ENCODE measurements at places on chromosomes 2 and 18.
A peak's percentile ranks its signal among the peaks of the same experiment; 100 is the strongest.

DNA sequence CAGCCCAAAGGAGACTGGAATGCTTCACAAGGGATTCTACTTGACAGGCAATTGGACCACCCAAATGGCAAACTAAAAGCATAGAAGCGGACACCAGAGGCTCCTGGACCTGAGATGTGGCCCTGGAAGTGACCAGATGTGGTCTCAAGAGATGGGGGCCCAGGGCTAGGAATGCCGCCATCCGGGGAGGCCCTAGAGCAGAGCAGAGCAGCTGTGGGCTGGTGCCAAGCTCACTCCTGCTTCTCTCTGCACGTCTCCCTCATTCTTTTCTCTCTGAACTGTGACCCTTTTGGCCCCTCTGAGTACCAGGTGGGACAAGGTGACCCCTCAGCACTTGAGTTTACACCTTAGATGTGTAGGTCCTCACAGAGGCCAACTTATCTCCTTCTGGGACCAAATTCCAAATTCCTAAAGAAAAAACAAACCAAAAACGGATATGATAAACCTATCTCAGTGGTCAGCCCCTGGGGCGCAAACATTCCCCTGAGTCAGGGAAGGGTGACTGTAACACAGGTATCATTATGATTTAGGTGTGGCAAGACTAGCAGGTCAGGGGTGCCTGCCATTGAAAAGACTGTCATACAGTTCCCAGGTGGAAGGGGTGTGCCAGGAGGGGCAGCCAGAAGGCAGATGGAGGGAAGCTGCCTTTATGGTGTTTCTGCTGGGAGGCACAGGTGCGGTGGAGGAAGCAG, 6.5 kb upstream of the IL1R2 start:
- DNase-seq, result no peak

- DNase-seq, result no peak
These were observed 68.4 kb upstream of the BCL11A start for GRCh38 chr2:60621688-60622429.

DNA sequence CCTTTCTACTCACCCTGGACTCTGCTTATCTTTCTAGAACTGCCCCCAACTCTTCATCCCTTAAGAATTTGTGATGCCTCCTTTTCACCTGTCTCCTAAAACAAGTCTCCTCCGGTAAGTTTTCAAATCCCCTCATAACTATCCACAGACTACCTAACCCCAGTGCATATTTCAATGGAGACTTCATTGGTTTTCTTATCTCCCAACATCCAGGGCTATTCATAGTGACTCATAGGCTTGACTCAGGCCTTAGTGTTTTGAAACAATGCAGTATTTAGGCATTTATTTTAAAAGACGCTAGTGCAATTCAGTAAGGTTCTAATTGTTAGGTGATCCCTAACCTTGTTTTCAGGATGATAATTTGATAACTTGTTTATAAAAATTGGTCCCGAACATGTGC, 399.2 kb downstream of the CPS1 start:
- DNase-seq, result no peak

DNA sequence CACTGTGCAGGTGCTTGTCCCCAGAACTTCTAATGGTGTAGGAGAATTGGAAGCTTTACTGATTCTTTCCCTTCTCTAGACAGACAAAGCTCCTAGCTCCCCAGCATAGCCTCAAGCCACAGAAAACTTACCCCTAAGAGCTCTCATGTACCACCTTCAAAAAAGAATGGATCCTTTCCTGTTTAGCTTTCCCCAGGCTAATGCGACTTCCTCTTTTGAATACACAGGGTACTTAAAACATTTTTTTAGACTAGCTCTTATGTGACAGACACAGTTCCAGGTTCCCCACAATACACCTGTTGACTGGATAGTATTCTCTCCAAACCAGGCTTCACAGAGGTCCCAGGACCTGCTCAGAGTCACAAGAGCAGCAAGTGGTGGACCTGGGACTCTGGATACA, 8.3 kb downstream of the CTAGE1 start:
- no peak for DNase-seq

DNA sequence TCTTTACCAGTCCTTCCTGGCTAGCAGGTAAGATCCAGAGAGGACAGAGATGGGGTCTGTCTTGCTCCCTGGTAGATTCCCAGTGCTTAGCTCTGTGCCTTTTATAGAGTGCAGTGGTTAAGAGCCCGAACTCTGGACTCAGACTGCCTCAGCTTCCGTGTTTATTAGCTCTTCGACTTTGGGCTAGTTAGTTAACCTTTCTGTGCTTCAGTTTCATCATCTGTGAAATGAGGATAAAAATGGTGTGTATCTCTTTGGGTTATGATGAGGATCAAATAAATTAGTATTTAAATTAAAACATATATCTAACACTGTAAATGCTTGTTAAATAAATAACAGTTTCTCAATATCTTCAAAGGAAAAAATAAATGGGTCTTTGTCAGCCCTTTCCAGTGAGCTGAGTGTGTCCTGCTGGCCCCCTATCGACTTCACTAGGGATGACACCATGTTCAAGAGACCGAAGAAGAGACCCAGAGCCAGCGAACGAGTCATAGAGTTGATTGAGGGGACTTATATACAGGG, 38.2 kb downstream of the CERS6 start:
- DNase-seq, result no peak

- no peak for DNase-seq
These were observed 206.8 kb upstream of the ERBB4 start for GRCh38 chr2:212745359-212745758.

DNA sequence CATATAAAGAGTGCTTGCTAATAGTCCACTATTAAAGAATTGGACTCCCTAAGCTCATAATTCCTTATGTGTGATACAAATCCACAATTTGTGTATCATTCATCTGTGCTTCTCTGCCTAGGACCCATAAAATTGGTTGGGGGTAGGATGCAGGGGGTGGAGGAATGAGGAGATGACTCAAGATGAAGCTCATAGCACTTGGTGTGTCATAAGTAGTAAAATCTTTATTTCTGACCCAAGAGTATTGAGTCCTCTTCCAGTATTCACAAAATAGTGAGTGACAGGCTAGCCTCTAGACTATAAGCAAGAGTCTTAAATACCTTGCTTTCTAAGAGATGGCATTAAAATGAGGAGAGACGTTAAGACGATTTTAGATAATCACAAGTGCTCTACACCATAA, 390.9 kb upstream of the CDH19 start:
- no peak for DNase-seq

- DNase-seq, result peak; percentile 15
These were observed 261.1 kb upstream of the RASGRP3 start for GRCh38 chr2:33215299-33215698.

DNA sequence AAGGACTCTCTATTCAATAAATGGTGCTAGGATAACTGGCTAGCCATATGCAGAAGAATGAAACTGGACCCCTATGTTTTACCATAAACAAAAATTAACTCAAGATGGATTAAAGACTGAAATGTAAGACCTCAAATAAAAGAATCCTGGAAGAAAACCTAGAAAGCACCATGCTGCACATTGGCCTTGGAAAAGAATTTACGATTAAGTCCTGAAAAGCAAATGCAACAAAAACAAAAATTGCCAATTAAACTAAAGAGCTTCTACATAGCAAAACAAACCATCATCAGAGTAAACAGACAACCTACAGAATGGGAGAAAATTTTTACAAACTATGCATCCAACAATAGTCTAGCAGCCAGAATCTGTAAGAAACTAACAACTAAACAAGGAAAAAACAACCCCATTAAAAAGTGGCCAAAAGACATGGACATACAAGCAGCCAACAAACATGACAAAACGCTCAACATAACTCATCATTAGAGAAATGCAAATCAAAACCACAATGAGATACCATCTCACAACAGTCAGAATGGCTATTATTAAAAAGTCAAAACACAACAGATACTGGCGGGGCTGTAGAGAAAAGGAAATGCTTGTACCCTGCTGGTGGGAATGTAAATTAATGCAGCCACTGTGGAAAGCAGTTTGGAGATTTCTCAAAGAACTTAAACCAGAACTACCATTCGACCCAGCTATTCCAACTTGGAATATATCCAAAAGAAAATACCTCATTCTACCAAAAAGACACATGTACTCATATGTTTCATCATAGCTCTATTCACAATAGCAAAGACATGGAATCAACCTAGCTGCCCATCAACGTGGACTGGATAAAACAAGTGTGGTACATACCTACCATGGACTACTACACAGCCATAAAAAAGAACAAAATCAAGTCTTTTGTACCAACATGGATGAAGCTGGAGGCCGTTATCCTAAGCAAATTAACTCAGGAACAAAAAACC, 30.6 kb downstream of the SEPTIN10 start:
- no peak for DNase-seq

DNA sequence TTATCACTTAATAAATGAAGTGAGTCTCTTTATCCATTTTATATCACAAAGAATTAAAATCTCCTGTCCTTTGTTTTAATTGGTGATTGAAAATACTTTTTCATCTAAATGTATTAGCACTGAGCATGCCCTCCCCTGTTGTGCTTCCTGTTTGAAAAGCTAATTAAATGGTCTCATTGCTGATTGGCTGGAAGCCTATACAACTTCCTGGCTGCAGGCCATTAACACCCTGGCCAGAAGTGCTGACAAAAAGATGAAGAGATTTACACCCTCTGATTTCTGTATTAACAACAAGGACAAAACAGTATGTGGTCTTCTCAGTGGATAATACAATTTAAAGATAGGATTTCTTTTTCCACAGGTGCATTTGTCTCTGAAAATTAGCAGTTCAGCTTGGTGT, 548.0 kb downstream of the DCC start:
- no peak for DNase-seq

GRCh38 chr2:170123593-170123992, 54.4 kb upstream of the MYO3B start:
- DNase-seq, result no peak

DNA sequence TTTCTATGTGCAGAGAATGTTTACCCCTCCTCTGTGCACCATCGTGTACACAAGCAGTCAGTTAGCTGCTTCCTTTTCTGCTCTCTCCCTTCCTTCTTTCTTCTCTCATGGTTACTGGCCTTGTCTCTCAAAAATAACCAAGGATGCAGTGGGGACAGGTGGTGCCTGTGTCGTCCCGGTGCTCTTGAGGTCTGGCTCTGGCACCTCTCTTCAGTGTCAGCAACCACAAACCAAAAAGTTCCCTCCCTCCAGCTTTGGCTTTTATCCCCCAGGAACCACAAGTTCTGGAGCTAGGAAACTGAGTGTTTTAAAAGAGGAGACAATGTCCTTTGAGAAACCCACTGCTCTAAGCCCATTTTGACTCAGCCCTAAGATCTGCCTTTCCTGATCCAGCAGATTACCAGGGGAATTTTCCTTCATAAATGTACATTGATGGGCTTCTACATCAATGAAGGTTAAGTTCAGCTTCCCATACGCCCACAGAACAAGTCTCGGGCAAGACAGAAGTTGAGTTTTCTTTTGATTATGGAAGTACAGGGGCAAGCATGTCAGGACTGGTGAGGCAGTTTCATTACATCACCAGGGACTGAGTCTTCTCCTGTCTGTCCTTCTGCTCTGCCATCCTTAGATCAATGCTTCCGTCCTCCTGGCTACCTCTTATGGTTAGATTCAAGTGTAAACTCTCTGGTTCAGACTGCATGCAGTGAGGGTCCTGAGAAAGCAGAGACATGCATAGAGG, 232.2 kb downstream of the SETBP1 start:
- no peak for DNase-seq

DNA sequence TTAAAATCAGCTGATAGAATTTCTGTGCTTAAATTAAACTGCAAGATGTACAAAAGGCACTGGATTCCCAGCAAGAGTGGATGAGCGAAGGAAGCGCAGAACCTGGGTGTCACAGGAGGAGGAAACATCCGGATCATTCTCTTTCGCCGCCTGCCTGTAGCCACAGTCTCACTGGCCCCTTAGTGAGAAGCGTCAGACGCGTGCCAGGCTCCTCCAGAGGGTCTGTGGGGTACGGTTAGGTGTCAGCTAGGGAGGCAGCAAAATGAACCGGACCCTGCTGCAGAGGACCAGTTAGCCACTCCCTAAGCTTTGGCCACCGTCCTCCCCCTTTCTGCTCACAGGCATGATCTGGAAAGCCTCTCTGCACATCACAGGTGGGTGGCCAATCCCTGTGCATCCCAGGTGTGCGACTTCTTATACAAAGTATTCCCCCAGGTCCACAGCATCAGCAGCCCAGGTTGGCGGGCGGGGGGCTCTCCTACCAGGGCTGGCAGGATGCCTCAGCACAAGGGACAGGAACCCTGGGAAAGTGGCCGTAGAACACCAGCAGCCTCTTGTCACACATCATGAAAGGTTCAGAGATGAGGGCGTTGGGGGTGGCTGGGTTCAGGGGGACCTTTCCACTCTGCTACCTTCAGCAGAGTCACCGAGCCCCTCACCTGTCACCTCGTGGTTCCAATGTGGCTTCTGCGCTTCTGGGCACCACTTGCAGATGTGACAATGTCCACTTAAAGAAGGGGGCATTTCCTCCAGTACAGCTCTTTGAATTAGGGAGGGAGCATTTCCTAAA, 61.1 kb upstream of the SLC66A3 start:
- no peak for DNase-seq

GRCh38 chr18:14914121-14914520, 166.1 kb downstream of the ANKRD30B start:
- DNase-seq, result no peak

- DNase-seq, result no peak
These were observed 5.9 kb upstream of the POLE4 start for GRCh38 chr2:74952575-74952974.

- no peak for DNase-seq
These were observed at the start of gene PDCD1 for GRCh38 chr2:241858206-241859016. TSS of gene PDCD1 (minus strand) at chr2:241858894. CDS start at chr2:241858838, 56 bp downstream.
